Inflammatory macrophage treated with lipopolysaccharide for 1 hour (primary cell): ENCODE measurements at places on chromosomes 12 and 14.
A peak's percentile ranks its signal among the peaks of the same experiment; 100 is the strongest.

GRCh38 chr12:14614704-14615121, 47.0 kb upstream of the PLBD1 start:
- DNase-seq = peak; percentile 50

GRCh38 chr14:65661865-65662264, 249.3 kb downstream of the FUT8 start:
- no peak for DNase-seq

- DNase-seq = no peak
Observed at GRCh38 chr12:66859751-66860440, 181.0 kb upstream of the GRIP1 start.

DNA sequence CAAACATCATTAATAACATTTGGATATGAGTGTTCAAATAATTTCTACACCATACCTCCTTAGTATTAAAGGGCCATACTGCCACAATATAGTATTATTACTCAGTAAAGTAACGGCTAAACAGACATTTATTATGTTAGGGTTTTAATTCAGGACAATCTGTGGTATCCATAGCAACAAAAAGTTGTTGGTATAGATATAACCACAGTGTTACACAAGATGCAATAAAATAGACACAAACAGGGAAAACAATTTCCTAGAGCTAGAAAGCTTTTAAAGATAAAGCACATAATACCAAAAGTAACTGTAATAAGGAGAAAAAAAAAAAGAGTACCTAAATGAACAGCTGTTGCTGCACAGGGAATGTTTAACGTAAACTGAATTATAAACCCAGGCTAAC, 16.1 kb downstream of the CNIH1 start:
- DNase-seq = no peak

DNA sequence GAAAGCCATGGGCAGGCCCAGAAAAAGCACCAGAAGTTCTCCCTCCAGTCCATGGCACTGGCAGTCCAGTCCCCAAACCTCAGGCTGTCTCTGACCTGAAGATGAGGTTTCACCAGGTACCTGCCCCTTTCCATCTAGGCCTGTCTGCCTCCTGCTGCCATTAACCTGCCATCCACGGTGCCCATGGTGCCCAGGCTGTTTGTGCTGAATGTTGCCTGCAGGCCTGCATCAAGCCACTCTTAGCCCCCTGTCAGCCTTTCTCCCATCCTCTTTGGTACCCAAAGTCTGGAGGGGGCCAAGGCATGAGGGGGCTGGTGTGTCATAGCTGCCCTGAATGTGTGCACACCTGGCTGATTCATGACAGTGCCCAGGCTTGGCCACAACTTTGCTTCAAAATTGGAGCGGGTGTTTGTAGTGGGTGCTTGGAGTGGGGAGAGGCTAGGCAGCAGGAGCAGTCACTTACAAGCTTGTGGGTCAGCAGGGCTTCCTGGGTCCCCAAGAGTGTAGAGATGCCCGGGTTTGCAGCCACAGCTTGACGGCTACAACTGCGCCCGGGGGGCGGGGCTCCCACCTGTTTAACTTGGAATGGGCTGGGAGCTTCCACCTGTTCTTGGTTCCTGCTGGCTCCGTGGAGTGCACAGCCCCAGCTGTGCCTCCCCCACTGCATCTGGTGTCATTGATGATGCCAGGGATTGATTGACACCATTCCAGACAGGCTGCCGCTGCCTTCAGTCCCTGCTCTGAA, 88.5 kb downstream of the GPHN start:
- DNase-seq = no peak

GRCh38 chr12:115176741-115177400, 492.9 kb upstream of the TBX3 start:
- no peak for DNase-seq

DNA sequence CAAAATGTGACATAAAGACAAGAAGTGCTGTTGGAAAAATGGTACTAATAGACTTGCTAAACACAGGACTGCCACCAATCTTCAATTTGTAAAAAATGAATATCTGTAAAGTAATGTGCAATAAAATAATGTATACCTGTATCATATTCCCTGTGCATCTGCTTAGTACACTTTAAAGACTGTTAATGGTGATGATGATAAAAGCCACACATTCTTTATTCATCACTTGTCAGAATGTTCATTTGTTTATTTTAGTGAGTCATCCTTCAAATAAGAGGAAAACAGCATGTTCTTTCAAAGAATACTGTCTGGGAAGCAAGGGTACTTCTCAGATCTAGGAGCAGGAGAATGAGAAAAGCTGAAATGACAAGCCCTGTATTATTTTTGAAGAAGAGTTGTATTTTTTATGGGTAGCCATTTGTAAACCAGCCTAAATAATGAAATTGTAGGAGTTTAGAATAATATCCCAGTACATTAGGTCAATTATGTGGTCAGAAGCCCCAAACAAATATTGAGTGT, 78.3 kb upstream of the PSMA6 start:
- no peak for DNase-seq

DNA sequence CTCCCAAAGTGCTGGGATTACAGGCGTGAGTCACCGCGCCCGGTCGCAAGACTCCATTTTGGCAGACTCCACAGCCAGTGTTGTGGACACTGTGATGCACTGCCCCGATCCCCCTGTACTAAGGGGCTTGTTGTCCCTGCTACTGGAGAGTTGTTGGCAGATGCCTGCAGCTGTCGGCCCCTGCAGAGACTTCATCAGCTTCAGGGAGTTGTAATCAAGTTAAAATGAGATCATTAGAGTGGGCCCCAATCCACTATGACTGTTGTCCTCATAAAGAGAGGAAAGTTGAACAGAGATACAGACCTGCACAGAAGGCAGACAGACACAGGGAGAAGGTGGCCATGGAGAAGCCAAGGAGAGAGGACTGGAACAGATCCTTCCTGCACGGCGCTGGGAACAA, 23.7 kb upstream of the TUBA1A start:
- no peak for DNase-seq

GRCh38 chr12:22325218-22325617, 9.3 kb downstream of the ST8SIA1 start:
- no peak for DNase-seq

- DNase-seq = no peak
Observed at GRCh38 chr12:25529738-25530137, 23.3 kb downstream of the LMNTD1 start.

- DNase-seq = peak; percentile 84
Observed at GRCh38 chr12:54306925-54307741, 6.3 kb upstream of the NFE2 start.

DNA sequence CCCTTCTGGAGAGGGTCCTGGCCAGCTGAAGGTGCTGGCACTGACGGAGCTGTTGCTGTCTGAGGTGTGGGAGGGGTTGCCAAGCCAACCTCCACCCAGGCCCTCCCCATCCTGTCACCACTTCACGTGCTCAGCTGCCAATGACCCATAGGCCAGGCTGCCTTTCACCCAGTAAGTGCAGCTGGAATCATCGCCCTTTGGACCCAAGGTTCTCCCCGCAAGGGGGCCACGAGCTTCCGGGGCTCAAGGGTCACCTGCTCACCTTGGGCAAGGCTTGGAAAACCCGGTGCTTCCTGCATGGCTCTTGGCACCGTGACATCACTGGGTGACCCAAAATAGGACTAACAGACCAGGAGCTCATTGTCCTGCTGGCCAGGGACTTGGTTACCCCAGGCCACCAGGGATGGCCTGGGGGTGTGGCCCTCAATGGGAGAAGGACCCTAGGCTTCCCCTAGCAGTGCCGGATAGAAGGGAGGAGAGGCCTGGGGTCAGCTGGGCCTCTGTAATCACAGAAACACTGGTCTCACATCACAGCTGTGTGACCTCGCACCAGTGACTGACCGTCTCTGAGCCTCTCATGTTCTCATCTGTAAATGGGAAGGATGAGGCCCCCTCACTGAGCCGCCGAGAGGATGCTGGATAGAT, 51.3 kb downstream of the CCDC85C start:
- DNase-seq = no peak

DNA sequence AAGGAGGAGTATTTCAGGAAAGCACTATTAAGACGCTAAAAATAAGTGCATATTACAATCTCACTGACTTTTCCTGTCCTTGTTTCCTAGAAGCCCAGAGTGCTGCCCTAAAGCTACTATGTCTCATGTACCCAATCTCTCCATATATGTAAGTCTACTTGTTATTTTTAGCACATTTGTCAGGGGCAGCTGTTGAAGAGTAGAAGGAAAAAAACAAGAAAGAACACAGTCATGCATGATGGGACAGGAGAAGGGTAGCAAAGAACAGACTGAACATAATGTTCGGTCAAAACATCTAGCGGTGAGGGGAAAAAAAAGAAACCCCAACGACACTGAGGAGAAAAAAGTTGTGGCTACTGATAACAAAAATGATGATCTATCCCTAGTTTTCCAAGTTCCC, 14.3 kb downstream of the YBX3 start:
- no peak for DNase-seq

- DNase-seq = peak; percentile 24
Observed at GRCh38 chr12:91813701-91814100, 331.9 kb downstream of the BTG1 start.

GRCh38 chr12:68773582-68773981, 27.6 kb downstream of the SLC35E3 start:
- DNase-seq = no peak

DNA sequence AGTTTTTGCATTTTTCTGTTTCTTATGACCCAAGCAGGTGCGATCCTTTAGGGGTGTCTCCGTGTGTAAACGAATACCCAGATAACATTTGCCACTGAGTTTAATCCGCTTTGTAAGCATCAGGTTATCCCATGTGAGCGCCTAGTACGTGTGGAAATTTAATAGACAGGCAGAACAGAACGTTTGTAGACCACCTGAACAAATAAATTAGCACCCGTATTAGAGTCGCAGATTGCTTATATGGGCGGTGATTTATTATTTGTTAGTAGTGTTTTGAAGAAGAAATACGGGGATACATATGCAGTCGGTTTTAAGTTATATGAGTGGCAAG, 325 bp downstream of the C12orf60 start:
- no peak for DNase-seq

- DNase-seq = no peak
Observed at GRCh38 chr14:99242816-99243721, 28.9 kb downstream of the BCL11B start.

DNA sequence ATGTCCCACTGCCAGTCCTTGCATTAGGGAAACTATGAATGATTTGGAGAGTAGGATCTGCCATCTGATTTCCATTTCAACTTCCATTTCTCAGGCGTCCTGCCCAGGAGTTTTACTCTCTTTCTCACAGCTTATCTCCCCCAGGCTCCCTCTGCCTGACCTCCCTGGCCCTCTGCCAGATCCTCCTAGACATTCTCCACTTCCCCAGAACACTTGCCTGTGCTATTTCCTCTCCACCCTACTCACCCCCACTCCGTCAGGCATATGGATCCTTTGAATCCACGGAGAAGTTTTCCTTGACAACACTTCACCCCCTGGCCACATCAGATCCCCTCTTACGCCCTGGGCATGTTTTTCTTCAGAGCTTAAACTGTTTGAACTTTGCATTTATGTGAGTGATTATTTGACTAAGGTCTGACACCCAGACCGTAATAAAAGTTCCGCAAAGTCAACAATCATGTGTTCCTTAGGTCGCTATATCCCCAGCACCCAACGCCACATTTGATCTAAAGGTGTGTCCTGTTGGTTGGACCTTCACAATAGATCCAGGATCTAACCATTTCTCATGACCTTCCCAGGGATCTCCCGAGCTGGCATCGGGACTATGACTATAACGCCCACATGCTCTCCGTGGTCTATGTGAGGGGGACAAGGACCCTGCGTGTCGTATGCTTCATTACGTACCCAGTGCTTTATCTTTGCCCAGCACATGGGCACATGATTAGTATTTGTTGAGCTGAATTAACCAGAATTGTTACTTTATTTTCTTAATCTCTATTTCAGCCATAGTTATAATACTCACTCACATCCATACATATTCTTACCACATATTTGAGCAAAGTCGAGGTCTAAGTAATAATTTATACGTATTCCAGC, 255.8 kb upstream of the FOXN3 start:
- no peak for DNase-seq

GRCh38 chr12:116759783-116760621, 21.9 kb downstream of the RNFT2 start:
- DNase-seq = no peak

- DNase-seq = no peak
Observed at GRCh38 chr14:36518586-36519430, 1.2 kb downstream of the NKX2-1 start.

DNA sequence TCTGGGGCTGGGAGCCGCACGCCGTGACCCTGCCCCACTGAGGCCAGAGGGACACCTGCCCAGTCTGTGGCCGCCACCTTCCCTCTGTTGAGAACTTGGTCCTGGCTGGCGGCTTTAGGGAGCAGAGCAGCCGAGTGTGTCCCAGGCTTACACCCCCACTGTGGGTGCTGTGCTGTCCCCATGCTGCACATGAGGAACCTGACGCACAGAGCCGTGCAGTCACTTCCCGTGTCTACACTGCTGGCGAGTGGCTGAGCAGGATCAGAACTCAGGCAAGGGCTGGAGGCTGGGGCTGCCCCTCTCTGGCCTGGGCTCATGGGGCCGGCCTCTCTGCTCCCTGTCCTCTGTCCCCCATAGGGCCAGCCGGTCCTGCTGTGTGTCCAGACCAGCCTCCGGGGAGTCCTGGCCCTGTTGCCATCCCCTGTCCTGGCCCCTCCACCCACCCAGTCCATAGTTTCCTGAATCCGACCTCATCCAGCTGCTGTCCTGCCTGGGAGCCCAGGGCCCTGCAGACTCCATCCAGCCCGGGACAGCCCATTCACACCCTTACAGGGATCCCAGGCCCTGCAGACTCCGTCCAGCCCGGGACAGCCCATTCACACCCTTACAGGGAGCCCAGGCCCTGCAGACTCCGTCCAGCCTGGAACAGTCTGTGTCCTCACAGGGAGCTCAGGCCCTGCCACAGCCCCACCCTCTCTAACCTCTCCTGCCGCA, 10.3 kb downstream of the FBRSL1 start:
- peak; percentile 31 for DNase-seq

GRCh38 chr12:52616680-52617402, 1.5 kb downstream of the KRT73 start:
- no peak for DNase-seq

GRCh38 chr14:34623506-34623905, 6.4 kb downstream of the SNX6 start:
- DNase-seq = no peak

- DNase-seq = no peak
Observed at GRCh38 chr12:52168019-52168717, 23.6 kb downstream of the KRT80 start.

- DNase-seq = no peak
Observed at GRCh38 chr12:126582231-126582630, 1517.0 kb downstream of the AACS start.

- DNase-seq = no peak
Observed at GRCh38 chr12:112169161-112169872, 44.0 kb downstream of the TRAFD1 start.

GRCh38 chr12:71063087-71063486, 94.7 kb downstream of the TSPAN8 start:
- no peak for DNase-seq
